Neural crest cell (in vitro differentiated cells): ENCODE measurements at places on chromosomes 1 and 21.
A peak's percentile ranks its signal among the peaks of the same experiment; 100 is the strongest.

GRCh38 chr1:111576547-111576946 is 43.0 kb upstream of the RAP1A start:
- no peaks in the 10 kb centered on the region for H3K36me3 ChIP-seq
- H3K27me3 ChIP-seq: peaks cover 45% of the 10 kb centered on the region
- no peaks in the 10 kb centered on the region for H3K4me1 ChIP-seq

- H3K27ac ChIP-seq: no peak overlapping the region
- peaks cover 4% of the 10 kb centered on the region for H3K27me3 ChIP-seq
- H3K36me3 ChIP-seq: no peaks in the 10 kb centered on the region
- no peak for DNase-seq
- no peak overlapping the region for H3K4me3 ChIP-seq
Measured at GRCh38 chr21:43835861-43836260, 29.2 kb upstream of the AGPAT3 start.

DNA sequence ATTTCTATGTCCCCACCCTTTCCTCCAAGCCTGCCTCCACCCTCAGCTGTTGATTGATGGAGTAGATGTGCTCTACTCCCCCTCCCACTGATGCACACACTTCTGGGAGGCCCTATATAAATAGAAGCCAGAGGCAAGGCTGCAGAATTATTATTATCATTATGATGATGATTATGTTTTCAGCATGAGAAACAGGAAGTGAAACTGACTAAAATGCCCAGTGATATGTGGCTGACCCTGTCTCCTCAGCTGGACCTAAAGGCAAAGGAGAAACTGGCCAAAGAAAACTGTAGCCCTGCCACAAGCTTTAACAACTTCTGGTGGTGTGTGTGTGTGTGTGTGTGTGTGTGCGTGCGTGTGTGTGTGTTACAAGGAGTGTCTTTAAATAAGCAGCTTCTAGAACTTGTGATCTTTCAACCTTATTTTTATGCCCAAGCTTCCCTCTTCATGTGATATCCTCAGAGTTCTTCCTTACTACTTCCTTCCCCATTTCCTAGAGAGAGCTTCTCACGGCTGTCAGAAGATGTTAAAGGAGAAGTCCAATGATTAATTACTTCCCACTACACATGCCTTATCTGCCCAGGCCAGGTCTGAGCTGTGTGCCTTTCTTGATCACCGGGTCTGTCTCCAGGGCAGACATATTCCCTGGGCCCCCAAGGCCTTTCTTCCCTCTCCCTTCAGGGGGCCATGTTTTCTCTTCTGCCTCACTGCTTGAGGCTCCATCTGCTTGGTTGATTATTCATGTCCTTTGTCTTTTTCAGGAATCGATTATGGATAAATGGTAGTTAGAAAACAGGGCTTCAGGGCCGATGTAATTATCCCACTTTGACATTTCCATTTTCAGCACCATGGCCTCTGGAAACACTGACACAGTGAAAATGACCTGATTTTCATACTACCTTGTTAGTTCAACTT is 11.6 kb upstream of the MAPKAPK2 start:
- no peaks in the 10 kb centered on the region for H3K36me3 ChIP-seq
- no peak for DNase-seq
- H3K27me3 ChIP-seq: peaks cover 6% of the 10 kb centered on the region
- no peaks in the 10 kb centered on the region for H3K4me1 ChIP-seq

- no peaks in the 10 kb centered on the region for H3K27me3 ChIP-seq
- H3K36me3 ChIP-seq: peaks cover 3% of the 10 kb centered on the region
- peak overlapping the region; percentile 76 for H3K27ac ChIP-seq
- H3K4me3 ChIP-seq: peak overlapping the region; percentile 63
- DNase-seq: peak; percentile 22
Measured at GRCh38 chr1:91764471-91765115, 121.4 kb downstream of the TGFBR3 start.

DNA sequence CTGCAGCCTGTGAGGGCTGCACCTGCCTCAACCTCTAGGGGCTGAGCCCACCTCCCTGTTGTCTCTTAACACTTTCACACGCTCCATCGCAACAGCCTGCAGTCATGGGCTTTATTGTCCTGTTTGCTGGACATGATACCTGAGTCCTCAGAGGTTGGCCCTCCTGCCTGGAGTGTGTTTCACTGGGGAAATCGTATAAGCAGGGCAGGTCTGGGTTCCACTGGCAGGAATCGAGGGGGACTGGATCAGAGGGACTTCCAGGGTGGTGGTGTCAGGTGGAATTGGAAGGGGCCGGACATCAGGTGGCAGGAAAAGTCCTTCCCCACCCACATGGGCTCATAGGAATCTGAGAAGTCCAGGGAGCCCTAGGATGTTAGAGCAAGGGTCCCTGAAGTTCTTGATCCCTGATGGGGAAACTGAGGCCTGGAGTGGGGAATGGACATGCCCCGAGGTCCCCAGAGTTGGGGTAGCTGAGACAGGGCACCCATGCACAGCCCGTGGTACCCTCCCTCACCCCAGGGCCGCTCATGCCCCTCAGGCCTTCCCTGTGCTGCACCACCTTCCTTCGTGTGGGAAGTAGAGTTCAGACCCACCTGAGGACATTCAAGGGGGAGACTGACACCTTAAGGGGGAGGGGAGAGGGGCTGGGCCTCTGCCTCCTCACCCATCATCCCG is 66.6 kb downstream of the PIK3CD start:
- no peaks in the 10 kb centered on the region for H3K27me3 ChIP-seq
- H3K4me3 ChIP-seq: no peak overlapping the region
- peaks cover 9% of the 10 kb centered on the region for H3K4me1 ChIP-seq
- peak overlapping the region; percentile 84 for H3K27ac ChIP-seq
- DNase-seq: no peak

GRCh38 chr1:94783342-94784189 is 36.6 kb upstream of the SLC44A3 start:
- H3K27me3 ChIP-seq: no peaks in the 10 kb centered on the region
- H3K4me1 ChIP-seq: peaks cover 4% of the 10 kb centered on the region
- no peak for DNase-seq
- H3K4me3 ChIP-seq: no peak overlapping the region
- H3K27ac ChIP-seq: no peak overlapping the region
- H3K36me3 ChIP-seq: no peaks in the 10 kb centered on the region

DNA sequence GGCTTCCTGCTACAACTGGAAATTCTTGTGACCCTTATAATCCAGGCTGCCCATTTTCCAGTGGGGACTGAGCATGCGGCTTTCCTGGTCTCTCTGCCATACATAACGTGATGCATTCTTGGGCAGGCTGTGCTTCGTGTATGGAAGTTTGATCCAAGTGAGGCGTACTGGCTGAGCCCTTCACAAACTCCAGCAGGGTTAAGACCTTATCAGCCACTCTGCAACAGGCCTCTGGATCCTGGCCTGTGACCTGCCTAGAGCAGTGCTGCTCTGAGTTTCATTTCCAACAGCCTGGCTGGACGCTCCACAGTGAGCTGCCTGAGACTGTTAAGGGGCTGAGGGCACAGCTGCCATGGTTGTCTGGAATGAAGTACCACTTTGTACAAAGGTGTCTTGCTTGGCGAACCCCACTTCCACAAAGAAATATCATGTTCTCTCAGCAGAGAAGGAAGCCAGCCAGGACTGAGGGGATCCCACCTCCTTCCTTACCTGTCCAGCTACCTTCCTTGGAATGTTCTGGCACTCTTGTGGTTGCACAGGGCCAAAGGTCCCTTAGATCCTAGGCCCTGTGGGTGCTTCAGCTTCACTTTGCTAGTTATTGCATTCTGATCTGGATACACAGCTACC is 28.5 kb upstream of the XPR1 start:
- H3K4me3 ChIP-seq: no peak overlapping the region
- DNase-seq: no peak
- H3K36me3 ChIP-seq: no peaks in the 10 kb centered on the region
- no peaks in the 10 kb centered on the region for H3K27me3 ChIP-seq

DNA sequence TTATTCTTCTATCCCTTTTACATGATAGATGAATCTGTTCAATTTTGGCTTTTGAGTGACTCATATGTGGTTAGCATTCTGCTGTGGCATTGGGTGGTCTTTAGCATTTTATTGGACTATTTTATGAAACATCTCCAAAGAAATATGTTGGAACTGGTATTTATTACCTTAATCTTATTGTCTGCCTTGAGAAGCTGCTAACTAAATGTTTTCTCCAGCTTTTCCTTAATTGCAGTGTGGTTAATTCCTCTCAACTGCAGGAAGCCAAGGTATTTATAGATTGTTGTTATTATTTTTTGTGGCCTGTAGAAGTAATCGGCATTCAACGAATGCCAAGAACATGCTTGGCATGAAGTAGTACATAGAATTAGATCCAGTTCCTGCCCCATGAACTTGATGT is 64.1 kb downstream of the NOS1AP start:
- no peaks in the 10 kb centered on the region for H3K27me3 ChIP-seq
- H3K4me3 ChIP-seq: no peak overlapping the region
- H3K27ac ChIP-seq: no peak overlapping the region
- H3K4me1 ChIP-seq: peaks cover 26% of the 10 kb centered on the region

DNA sequence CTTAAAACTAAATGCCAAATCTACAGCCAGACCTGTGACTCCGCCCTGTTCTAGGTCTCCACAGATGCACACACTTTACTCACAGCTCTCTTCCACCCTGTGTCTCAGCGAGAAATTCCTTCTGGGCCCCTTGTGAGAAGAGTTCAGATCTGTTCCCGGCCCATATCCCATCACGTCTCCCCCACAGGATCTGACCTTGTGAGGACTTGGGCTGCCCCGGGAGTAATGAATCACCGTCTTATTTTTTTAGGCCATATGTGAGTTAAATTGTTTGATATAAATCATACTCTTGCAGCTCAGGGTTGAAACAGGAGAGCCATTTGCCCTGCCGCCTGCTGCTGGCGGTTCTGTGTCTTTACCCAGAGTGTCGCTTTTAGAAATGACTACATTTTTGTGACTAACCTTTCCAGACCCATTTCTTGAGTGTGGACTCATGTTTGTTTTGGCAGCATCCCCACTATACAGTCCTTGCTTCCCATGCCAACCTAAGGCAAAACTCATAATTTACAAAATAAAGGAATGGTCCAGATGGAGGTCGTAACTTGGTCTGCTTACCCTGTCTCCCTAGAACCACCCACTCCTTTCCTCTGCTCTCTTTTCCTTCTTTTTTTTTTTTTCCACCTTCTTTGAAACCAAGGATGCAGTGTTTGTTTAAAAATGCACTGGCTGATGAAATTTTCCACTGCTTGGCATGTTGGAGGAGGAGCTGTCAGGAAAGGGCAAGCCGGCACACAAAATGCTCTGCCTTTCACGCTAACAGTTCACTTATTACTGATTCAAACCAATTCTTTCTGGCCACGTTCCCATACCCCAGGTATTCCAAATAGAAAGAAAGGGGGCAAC is 98.0 kb upstream of the C1orf105 start:
- peaks cover 7% of the 10 kb centered on the region for H3K4me1 ChIP-seq
- no peak overlapping the region for H3K4me3 ChIP-seq
- DNase-seq: no peak
- H3K27me3 ChIP-seq: no peaks in the 10 kb centered on the region
- H3K36me3 ChIP-seq: no peaks in the 10 kb centered on the region

DNA sequence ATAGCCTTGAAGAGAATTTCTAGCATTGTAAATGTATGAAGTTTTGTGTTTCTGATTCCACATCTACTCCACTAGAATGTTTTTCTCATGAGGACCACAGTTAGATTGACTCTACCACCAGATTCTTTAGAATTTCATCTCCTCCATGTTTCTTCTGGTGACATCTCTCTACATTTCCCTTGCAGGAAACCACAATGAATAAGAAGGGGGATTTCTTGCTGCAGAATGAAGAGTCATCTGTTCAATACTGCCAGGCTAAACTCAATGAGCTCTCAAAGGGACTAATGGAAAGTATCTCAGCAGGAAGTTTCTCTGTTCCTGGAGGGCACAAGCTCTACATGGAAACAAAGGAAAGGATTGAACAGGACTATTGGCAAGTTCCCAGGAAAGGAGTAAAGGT is 18.6 kb downstream of the GBP6 start:
- H3K4me3 ChIP-seq: no peak overlapping the region
- no peak for DNase-seq
- no peaks in the 10 kb centered on the region for H3K36me3 ChIP-seq
- no peaks in the 10 kb centered on the region for H3K27me3 ChIP-seq
- no peaks in the 10 kb centered on the region for H3K4me1 ChIP-seq

DNA sequence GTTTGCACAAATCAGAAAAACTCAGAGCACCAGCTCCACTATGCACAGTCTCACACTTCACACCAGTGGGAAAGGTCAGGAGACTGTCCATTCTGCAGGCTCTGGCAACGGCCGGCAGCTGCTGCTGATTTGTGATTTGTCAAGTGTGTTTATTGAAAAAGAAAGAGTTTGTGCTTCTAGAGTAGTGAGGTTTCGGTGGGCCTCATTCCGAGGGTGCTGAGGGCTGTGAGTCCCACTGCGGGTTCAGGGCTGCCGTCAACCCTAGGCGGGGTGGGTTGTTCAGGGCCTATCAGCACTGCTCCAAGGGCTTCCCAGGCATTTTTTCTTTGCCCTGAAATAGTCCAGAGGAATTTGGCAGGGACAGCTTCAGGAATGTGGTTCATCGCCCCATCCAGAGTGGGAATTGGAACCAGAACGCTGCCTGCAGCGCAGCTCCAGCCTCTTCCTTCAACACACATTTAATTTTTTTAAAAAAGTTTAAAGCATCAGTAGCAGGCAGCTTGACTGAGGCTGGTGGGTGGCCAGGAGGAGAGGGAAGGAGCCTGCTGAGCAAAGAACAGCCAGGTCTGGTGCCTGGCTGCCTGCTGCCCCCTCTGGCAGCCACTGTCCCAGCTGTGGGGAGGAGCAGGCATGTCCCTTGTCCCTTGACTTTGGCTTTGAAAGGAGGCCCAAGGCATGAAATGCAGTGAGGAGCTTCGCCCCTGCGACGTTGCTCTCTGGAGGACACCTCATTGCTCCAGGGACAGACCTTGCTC is 19.7 kb downstream of the STUM start:
- no peaks in the 10 kb centered on the region for H3K36me3 ChIP-seq
- no peak overlapping the region for H3K27ac ChIP-seq
- H3K4me1 ChIP-seq: peaks cover 7% of the 10 kb centered on the region

DNA sequence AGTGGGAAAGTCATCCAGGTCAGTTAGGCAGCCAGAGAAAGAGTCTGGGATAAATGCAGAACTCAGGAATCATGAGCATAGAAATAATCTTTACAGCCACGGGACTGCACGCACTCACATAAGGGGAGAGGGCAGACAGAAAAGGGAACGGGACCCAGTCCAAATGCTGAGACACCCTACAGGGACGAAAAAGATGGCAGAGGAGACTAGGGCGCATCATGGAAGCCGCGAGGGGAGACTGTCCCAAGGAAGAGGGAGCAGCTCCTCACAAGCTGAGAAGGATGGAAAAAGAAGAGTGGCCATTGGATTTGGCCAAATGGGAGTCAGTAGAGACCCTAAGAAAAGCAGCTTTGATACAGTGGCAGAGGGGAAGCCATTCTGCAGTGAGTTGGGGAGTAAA is 102.9 kb upstream of the TLR5 start:
- H3K27ac ChIP-seq: no peak overlapping the region
- H3K4me1 ChIP-seq: no peaks in the 10 kb centered on the region
- no peak for DNase-seq
- H3K27me3 ChIP-seq: peaks cover 3% of the 10 kb centered on the region
- H3K4me3 ChIP-seq: no peak overlapping the region

DNA sequence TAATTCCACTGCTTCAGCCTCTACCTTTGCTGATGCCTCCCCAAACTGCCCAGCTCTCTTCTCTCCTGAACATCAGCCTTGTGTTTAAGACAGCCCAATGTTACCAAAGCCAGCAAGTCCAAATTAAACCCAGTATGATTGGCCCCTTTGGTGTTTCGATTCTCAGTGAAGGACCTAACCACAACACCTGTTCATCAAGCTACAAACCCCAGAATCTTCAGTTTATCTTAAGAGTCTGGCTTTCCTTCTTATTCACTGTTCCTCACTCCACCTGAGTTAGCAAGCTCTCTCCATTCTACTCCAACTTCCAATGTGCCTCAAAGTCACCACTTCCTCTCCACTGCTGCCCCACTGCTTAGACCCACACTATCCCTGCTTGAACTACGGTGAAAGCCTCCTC is 25.5 kb upstream of the ITPKB start:
- no peak for DNase-seq
- peaks cover 7% of the 10 kb centered on the region for H3K4me1 ChIP-seq
- H3K27me3 ChIP-seq: no peaks in the 10 kb centered on the region
- no peak overlapping the region for H3K27ac ChIP-seq
- H3K4me3 ChIP-seq: no peak overlapping the region
